ENCODE measurements at places on chromosomes 6 and 20. TPM values are rescaled to one million over a fixed set of nuclear protein-coding genes. Genes with fewer than 3 reads are reported as not detected.

SLC24A3 gene
- polyA plus RNA-seq: 3.8 TPM

PIM1 gene
- 22.9 TPM for polyA plus RNA-seq

GPR6 gene
- polyA plus RNA-seq: not detected

DNAJC5 gene
- 28.7 TPM for polyA plus RNA-seq

ZNF343 gene
- polyA plus RNA-seq: 16.3 TPM

TSHZ2 gene
- polyA plus RNA-seq: 14.4 TPM

PACRG gene
- 20.8 TPM for polyA plus RNA-seq

DUSP15 gene
- polyA plus RNA-seq: 15.3 TPM

PDSS2 gene
- polyA plus RNA-seq: 17.8 TPM
